ENCODE measurements at places on chromosomes 3 and 15.

- DNase-seq = peak; percentile 41
Observed at GRCh38 chr15:71780115-71780976, 30.0 kb upstream of the NR2E3 start.

DNA sequence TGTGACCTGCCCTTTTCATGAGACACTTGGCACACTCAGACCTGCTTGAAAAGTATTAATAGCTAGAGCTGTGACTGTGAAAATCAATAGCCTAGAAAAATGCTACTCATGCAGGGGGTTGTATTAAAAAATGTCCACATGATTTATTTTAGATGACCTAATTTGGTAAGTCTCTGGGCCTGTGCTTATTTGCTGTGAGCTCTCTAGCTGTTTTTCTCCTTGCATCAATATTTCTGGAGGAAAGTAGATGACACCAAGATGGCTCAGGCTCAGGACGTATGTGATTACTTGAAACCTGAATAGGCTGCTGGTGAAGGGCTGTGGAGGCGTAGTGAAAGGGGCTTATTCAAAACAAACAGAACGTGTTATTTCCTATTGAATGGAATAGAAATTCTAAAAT is 29.5 kb downstream of the KCNAB1 start:
- no peak for DNase-seq

GRCh38 chr3:108883373-108883772 is 60.8 kb downstream of the TRAT1 start:
- DNase-seq = no peak

DNA sequence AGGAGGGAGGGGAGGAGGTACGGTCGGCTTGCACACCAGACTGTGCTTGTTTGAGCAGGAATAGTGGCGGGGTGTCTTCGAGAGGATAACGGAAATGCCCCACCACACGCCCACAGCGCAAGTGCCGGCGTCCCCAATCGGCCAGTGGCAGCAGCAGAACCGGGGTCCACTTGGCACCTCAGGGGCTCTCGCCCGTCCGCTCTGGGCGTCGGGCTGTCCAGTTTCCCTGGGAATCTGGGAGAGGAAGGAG is 53.7 kb downstream of the CCDC54 start:
- no peak for DNase-seq

DNA sequence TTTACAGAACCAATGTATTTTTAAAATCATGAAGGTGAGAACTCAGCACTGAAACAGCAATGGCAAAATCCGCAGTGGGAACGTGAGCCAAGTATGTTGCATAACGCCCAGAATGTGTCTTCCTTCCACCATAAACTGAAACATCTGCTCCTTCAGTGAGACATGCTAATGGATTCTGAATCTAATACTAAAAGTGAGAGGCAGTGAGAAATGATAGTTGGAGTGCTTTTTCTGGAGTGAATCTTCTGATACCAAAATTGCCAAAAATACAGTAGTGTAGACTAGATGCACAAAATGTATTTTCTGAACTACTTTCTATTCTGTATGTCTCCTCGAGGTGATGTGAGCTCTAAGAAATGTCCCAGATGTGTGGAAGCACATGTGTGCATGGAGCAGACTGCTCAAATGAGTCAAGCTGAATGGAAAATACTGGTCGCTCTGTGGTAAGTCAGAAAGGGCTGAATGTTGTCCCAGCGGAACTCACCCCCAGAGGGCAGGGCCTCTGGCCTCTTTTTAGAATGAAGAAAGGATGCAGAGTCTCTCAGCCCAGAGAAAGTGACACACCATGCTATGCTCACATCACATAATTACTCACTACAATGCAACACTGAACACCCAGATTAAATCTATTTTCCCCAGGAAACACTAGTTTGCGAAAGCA is 73.0 kb downstream of the ATP10A start:
- DNase-seq = no peak

- DNase-seq = no peak
Observed at GRCh38 chr3:133328373-133328772, 71.5 kb upstream of the BFSP2 start.

DNA sequence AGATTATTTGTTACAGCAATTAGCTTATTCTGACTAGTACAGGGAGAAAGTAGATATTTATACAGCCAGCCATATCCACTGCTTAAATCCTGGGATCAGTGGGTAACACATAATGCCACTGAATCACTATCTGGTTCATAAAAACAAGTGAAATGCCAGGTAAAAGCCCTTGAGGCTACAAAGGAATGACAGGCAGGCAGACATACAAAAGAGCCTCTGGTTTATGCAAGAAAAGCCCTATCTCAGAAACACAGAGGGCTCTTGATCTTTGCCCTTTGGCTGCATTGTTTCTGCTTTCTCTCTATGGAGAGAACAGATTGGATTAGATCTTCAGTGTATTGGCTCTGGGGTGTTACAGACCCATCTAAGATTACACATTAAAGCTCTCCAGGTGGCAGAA is 115.4 kb upstream of the GADL1 start:
- no peak for DNase-seq

GRCh38 chr3:166554023-166554422 is 716.8 kb upstream of the BCHE start:
- DNase-seq = no peak

GRCh38 chr3:59839810-59840515 is 790.1 kb upstream of the CFAP20DC start:
- no peak for DNase-seq

GRCh38 chr3:47444103-47444502 is 31.6 kb downstream of the SCAP start:
- DNase-seq = no peak

DNA sequence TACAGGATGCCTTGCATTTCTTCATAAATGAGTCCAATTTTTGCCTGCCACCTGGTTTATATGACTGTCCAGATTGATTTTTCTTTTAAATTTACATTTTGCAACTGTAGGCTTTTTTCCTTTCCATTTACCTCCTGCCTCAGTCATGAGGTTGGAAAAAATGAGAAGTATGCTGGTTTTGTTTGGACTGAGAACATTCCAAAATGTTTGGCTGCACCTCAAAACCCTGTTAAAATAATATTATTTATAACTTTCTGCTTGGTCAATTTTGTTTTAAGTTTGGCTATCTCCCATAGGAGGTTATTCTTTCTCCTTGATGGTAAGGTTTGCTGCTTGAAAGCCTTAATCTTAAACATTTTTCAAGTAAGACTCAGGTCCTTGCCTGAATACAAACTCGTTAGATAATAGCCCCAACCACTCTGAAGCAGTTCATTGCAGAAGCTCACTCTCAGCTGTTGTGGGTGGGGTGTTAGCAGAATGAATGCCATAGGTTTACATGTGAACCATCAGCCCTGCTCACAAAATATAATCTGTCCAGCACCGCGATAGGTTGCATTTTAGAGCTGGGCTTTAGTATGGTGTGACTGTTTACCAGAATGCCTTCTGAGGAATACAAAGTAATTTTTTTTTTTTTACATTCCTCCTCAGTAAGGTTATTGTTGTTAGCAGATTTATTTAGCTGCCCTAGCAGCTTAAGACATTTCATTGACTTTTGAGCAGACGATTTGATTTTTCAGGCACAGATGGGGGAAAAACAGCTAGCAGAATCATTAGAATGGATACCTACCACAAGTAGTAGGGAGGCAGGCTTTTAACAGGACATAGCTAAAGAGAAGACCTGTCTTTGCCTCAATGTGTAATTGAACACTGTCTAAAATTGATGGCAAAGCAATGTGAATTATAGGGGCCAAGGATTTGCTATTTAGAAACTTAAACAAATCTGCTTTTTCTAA is 630.8 kb upstream of the KCNMB2 start:
- no peak for DNase-seq

- DNase-seq = no peak
Observed at GRCh38 chr15:96121086-96121920, 209.2 kb upstream of the NR2F2 start.

- DNase-seq = no peak
Observed at GRCh38 chr15:34802803-34803750, 7.7 kb upstream of the ACTC1 start.

- no peak for DNase-seq
Observed at GRCh38 chr15:27608248-27608647, 490.9 kb downstream of the OCA2 start.

DNA sequence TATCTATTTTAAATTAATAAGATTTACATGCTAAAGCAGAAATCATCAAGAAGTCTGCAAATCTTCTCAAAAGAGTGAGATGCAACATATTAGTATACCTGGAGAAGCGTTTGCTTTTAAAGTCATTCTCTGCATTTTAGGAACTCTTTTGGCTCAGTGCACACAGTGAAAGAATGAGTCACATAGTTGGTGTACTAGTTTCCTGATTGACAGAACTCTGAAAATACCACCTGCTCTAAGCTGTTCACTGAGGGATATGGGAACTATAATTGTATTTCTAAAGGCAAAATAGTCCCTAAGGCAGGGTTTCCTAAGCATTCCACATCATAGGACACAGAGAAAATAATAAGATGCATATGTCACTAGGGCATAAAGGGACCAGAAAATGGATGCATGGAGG is 838.5 kb downstream of the DIPK2A start:
- DNase-seq = no peak

DNA sequence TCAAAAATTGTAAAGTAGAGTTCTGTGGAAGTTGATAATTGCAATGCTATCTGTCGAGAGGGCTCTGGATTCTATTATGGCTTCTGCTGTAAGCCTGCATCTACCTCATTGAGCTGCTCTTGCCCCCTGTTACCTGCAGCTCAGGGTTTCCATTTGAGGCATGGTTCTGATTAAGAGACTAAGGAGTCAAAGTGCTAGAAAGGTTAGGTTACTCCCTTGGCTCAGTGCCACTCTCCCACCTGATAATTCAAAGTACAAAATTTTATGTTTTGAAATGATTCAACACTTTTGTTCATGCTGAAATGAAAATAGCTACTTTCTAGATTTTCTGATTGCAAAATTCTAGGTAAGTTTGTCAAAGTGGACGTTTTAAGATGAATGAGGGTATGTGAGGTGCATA is 220.5 kb upstream of the SATB1 start:
- DNase-seq = no peak

- DNase-seq = no peak
Observed at GRCh38 chr3:83033133-83033532, 1271.7 kb upstream of the GBE1 start.

DNA sequence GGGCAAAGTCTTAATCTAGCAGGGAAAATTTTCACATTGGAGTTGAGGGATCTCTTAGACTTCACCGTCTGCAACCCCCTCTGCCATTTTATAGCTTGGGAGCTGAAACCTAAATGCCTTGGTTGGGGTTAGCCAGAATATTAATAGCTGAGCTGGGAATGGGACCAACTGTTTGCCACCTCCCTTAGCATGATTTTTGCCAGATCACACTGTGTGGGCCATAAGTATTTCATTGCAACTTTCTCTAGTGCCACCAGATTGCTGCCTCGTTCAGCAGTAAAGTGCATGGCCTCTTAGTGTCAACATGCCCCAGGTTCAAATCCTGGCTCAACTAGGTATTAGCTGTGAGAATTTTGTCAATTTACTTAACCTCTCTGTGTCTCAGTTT is 55.9 kb upstream of the ABHD17C start:
- DNase-seq = no peak

DNA sequence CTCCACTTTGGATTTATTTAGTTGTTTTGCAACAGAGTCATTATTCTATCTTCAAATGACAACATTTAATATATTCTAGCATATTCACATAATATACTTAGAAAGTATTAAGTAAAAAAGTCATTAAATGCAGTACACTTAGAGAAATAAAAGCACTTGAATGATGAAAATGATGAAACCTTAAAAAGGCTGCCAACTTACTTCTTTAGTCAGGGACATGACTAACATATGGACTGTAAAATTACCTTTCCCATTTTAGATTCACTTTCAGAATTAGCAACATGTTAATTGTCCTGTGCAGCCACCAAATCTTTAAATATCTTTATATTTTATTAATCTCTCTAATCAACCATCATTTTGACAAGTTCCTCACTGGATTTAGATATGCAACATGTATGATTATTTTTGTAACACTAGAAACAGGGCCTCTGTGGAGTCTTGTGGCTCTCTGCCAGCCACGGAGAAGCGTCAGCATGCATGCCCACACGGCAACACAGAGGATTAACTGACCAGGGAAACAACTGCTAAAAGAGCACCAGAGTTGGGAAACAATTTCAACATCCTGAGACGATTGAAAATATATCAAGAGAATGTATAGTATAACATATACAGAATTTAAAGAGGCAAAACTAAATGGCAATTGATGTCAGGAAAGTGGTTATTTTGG is 95.7 kb downstream of the ANO10 start:
- no peak for DNase-seq

DNA sequence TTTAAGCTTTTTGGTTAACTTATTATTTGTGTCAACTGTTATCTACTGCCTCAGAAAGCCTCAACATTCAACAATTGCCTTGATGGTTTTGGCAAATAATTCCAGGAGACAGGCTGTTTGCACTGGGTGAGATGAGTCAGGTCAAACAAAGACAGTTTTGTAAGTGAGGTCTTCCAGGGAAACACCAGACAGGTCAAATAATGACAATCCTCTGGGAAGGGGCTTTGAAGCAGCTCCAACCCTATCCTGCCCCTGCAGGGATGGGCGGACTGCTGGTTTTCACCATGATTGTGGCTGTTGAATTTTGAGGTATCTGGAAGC is 79.4 kb upstream of the PRR23E start:
- DNase-seq = no peak

- DNase-seq = no peak
Observed at GRCh38 chr3:147297761-147298350, 108.5 kb downstream of the ZIC4 start.

DNA sequence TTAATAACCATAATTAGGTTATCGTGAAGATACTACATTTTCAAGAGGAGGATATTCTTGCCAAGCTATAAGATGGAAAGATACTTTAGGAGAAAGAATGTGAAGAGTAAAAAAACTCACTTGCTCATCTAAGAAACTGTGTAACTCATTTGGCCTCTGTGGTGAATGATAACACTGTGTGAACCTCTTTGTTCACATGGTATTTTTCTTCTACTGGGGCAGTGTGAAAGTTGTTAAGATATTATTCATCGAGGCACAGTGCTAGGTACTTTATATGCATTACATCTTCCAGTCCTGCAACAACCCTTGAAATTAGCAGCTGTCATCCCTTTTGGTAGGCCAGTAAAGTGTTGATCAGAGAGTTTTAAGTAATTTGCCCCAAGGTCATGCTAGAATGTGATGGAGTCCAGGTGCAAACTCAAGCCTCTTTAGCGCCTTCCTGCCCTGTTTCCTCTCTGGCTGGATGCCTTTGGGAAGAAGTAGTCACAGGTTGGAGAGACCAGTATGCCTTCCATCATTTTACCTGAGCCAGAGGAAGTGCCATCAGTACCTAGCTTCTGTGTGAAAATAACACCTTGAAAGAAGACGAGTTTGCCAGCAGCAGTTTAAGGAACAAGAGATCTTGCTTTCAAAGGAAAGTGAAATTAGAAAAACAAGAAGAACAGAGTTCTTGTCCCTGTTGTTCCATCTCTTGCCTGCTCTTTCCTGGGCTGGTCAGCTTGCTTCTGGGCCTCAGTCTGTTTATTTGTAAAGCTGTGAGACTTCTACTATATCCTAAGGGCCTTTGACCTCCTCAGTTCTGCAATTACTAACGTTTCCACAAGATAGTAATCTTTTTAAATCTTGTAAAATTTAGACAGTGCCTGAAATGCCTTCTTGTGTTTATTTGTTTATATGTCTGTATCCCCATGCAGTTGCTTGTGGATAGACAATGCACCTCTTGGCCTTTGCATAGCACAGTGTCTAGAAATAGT is 179.3 kb downstream of the FNDC3B start:
- no peak for DNase-seq

GRCh38 chr15:94703596-94703995 is 472.2 kb downstream of the MCTP2 start:
- no peak for DNase-seq

Measured in nephron progenitor cell (in vitro differentiated cells).